ENCODE measurements at places on chromosomes 7 and 10. TPM values are rescaled to one million over a fixed set of nuclear protein-coding genes. Genes with fewer than 3 reads are reported as not detected.

The OPN4 gene
- not detected for total RNA-seq

The OPN1SW gene
- not detected for total RNA-seq

The PNLIPRP1 gene
- total RNA-seq: not detected

The CFAP70 gene
- total RNA-seq: 0.26 TPM

The THSD7A gene
- total RNA-seq: 0.88 TPM

The LIPJ gene
- total RNA-seq: not detected

The PIP gene
- not detected for total RNA-seq

The RHOBTB1 gene
- total RNA-seq: 2.5 TPM

The AKR1C8 gene
- total RNA-seq: not detected

The IFT22 gene
- total RNA-seq: 19.8 TPM

The SPDYE1 gene
- not detected for total RNA-seq

The MKI67 gene
- 99.0 TPM for total RNA-seq

The FGFR2 gene
- 135 TPM for total RNA-seq

The NKX1-2 gene
- total RNA-seq: 15.3 TPM

DNA sequence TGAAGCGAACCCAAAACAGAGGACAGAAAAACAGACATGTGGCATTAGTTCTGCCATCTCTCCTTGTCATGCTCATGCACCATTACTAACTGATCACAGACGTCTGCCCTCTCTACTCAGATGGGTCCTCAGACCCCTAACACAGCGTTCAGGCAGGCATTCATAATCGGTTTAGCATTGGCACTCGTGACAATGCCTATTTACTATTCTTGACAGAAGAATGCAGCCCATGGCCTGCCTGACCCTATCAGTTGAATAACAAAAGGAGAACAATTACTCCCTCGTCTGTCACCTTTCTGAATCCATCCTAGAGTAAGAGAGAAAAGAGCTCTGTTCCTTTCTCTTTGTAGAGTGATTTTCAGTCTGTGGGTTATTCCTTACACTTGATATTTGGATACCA is 194.6 kb upstream of the PHYHIPL start:
- peak; percentile 32 for DNase-seq

GRCh38 chr7:24754906-24755506 is 2.3 kb downstream of the GSDME start:
- DNase-seq: no peak

- DNase-seq: no peak
These were observed 138.7 kb downstream of the GNAI1 start for GRCh38 chr7:80273327-80273726.

DNA sequence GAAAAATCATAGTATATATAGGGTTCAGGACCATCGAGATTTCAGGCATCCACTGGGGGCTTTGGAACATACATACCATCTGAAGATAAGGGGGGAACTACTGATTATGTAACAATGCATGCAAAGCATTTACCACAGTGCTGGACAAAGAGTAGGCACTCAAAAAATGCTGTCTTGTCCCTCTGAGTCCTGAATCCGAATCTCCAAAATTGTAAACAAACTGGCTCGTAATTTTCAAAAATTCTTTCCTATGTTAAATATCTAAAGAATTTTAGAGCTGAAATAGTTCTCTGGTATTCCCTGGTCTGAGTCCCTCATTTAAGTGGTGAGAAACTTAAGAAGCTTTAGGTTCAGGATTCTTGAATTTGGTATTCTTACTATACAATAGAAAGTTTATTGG is 167.8 kb upstream of the ASAH2 start:
- no peak for DNase-seq

DNA sequence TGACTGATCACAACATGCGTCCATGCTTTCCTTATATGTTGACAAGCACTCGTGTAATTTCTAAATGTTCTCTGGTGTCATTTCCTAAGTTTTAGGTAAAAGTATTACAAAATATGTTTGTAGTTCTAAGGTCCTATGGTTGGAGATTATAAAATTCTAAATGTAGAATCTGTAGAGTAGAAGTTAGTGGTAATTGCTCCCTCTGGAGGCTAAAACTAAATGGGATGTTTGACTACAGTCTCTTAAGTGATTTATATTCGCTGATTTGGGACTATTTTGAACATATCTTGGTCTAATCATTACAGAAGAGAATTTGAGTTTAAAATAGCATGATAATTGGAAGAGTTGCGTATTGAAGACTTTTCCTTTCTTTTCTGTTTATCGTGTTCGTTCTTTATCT is 74.1 kb downstream of the ZMYND11 start:
- DNase-seq: no peak

DNA sequence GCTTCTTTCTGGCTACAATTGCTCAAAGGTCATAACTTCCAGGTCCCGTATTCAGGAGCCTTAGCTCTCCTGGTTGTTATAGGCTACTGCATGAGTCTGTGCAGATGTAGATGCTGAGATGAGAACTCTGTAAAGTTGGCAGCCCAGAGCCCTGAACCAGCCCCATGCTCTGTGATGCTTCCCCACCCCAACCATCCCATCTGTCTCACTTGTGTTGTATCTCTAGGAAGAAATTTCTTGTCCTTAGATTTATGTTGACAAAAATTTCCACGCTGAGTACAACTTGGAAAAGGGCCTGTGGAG is 61.2 kb upstream of the EEPD1 start:
- no peak for DNase-seq

GRCh38 chr7:44057181-44057848 is 8.1 kb downstream of the PGAM2 start:
- DNase-seq: no peak

DNA sequence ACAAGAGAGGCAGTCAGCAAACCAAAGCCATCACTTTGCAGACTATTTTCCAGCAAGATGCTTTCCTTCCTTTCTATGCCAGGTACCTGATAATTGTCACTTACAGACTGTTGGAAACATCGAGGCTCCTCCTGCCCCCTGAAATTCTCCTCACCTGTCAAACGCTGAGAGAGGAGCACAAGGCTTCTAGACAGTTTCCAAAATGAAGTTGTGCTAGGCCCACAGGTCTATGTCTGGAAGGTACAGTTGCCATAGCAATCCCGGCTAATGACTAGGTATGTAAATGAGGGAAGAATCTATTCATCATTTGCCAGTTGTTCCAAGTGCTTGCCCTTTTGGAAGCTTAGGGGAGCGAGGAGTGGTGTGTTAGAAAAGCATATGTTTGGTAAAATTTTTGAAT is 334.4 kb downstream of the CALN1 start:
- no peak for DNase-seq

- peak; percentile 30 for DNase-seq
These were observed 26.0 kb upstream of the GLI3 start for GRCh38 chr7:42262964-42263363.

GRCh38 chr10:102120991-102121738 is 997 bp upstream of the LDB1 start:
- peak; percentile 96 for DNase-seq

DNA sequence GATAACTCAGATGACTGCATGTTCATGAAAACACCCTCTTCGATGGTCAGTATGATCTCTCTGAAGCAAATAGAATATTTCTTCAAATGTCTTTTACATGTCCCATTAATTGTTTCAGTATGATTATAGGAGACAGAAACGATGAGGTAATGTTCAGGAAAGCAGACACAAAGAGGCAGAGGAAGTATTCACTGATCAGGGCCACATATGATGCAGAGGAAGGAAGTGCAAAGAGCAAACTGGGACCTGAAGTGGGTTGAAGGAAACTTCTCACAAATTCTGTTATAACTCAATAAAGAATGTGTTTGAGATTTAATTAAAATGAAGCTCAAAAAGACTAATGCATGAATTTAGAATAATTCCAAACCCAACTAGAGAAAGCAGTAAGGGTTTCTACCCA is 70.5 kb downstream of the TES start:
- no peak for DNase-seq

- DNase-seq: no peak
These were observed 4.1 kb upstream of the VPS26A start for GRCh38 chr10:69119896-69120295.

DNA sequence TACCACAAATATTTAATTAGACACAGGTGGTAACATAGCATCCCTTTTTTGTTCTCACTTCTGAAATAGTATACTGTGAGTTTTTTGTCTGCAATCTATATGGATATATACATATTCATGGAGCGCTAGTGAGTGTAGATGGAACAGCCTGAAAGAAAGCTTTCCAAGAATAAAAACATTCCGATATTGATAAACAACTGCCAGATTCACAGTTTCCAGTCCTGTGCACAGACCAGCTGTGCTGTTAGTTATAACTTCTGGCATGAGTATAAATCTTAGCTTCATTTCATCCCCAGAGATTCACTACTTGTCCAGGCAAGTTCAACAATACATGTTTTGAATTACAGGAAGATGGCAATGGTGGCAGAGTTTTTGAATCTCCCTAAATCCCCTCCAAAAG is 467.1 kb upstream of the STEAP1 start:
- no peak for DNase-seq

DNA sequence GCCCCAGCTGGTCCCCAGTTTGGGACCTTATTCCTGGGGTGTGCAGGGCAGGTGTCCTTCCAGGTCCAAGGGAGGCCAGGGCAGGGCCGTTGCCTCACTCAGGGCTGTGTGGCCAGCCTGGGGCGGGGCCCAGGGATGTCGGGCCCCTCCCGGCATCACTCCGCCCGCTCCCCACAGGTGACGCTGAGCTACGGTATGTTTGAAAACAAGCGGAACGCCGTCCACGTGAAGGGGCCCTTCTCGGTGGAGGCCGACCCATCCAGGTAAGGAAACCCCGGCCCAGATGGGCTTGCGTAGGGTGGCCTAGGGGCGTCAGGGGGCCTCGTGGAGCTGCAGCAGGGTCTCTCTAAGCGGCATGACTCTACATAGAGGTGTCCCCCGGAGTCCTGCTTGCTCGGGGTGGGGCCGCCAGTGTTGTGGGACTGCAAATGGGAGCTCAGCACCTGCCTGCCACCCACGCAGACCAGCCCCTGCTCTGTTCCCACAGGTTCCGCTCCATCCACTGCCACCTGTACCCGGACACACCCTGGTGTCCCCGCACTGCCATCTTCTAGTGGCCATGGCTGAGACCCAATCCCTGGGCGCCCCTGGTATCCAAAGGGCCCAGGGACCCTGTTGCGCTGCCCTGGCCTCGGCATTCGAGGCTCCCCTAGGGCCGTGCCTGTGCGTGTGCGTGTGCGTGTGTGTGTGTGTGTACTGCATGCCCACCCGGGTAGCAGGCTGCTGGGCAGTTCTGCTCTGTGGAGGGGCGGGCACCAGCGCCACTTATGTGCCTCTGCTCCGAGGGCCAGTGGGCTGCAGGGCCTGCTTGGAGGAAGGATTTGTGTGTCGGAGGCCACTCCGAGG is 7.3 kb downstream of the LFNG start:
- DNase-seq: no peak

DNA sequence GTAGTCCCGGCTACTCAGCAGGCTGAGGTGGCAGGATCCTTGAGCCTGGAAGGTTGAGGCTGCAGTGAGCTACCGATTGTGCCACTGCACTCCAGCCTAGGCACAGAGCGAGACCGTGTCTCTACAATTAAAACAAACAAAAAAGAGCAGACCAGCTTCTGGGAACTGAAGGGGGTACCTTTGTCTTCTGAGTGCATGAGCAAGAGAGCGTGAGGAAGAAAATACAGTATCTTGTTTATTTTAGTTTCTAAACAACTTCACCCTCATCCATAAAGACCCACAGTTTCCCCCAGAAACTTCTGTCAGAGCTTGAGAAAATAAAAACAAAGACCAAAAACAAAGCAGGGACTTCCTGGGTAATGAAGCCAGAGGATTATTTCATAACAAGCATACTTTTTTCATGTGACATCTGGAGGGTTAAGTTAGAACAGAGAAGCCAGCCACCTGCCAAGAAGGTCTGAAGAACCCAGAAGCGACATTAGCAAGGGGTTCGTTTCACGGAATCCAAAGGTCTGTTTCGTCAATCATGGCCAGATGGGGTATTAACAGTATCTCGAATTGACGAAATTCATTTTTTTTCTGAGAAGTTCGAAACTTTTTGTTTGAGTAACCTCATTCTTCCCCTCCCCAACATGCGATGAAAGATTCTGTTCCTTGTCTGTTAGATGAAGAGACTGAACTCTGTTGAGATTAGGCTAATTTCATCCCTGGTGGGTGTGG is 10.2 kb upstream of the IL2RA start:
- no peak for DNase-seq

GRCh38 chr7:151251328-151251688 is 2.8 kb upstream of the SMARCD3 start:
- DNase-seq: no peak

- DNase-seq: no peak
These were observed 18.5 kb downstream of the AKR1B15 start for GRCh38 chr7:134567368-134567767.

- DNase-seq: no peak
These were observed 520.8 kb downstream of the DNAJB6 start for GRCh38 chr7:157857578-157858075.

DNA sequence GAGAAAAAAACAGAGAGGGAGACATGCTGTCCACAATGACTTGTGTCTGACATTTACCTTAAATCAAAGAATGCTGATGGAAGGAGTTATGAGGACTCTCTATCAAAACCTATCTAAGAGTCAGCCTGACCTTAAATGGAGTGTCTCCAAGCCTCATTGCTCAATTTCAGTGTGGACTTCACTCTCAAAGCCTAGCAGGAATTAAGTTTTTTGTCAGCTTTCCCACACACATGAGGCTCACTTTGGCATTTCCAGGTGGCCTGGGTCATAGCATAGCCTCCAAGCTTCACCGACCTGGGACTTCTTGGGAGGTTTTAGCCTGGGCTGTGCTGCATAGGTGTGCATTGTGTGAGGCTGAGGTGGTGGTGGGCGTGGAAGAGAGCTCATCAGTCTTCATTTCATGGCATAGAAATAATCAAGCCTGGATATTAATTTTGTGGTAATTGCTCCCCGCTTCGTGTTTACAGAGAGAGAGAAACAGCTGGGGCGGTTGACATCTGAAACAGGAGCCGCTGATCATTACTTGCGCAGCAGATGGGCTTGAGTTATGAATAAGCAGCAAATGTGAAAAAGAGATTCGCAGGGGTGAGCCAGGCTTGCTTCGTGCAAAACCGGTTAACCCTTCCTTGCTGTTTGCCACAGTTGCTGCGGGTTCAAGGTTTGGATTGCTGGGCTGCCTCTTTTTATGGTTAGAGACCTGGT is 647.8 kb downstream of the INHBA start:
- DNase-seq: no peak

- no peak for DNase-seq
These were observed 6.0 kb downstream of the ADD3 start for GRCh38 chr10:110013630-110014293.

DNA sequence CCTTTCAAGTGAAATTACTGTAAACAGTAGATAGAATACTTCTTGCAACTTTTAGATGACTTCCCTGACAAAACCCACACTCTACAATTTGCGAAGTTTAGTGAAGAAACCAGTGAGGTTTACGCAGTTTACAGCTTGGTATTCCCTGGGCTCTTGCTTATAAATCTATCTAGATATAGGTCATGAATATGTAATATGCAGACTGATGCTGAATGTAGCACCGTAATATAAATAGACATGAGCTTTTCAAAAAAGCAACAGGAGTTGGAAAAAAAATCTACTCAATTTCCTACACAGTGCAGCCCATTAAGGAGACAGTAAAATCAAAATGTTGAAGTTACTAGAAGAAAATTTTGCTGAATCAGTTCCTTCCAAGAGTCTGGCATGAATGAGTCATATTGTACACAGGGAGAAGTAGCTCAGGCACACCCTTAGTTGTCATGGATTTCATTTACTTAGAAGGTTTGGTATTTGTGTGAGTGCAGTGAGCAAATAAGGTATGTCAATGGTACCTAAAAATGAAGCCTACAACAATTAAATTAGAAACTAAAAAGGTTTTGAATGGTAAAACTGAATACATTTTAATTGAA is 67.7 kb upstream of the NEUROD6 start:
- no peak for DNase-seq

All from H9 (cell line).